ENCODE measurements at places on chromosomes 11 and 22.

DNA sequence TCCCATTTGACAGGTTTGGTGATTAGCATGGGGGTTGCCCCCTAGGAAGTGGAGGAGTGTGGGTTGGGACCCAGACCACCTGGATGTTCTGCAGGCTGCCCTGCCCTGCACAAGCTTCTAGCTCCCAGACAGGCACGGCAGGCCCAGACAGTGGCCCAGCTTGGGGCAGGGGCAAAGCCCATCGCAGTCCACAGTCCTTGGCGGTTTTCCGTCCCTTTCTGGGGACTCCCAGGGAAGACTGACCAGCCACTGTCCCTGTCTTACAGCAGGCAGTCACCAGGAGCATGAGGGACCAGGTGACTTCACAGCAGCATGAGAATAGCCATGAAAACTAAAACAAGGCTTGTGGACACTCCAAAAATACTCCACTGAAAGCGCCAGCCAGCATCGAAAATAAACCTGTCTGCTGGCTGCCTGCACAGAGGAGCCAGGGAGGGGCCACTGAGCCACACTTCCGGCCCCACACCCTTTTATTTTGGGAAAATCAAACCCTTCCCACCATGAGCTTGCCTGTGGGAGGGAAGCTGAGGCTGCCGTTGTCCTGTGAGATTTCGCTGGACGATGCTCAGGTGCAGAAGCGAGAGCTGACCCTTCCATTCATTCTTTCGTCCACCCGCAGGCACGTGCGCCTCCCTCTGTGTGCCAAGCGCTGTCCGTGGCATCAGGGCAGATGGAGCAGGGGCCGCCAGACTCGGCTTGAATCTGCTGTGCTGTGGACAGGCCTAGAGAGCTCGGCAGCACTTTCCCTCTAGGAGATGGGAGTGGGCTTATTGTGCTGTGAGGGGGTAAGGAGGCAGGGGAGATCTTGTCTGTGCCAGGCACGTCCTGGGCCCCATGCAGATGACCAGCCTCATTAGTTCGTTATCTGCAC lies 28.0 kb downstream of the FADD start:
- no peak for DNase-seq

DNA sequence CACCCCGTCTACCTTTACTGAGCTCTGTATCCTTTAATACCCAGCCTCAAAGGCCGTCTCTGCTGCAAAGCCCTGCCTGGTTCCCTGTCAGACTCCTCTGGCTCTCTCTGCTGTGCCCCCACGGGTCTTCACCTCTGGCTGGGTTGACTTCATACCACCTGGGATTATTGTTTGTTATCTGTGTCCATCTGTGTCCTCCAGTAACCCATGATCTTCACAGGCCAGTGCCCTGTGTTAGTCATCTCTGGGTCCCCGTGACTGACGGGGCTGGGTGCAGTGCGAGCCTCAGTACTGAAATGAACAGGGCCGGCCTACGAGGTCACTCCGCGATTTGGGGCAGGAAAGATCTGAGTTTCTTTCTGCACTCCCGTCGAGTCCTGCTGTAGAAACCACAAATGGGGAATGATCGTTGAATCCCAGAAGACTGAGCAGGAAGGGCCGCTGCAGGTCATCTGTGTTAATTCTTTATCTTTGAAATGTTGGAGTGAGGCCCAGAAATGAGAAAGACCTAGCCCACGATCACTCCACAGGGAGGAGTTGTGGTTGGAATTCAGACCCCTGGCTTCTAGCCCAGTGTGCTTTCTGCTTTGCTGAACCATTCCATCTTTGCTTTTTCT lies 12.3 kb upstream of the TUB start:
- no peak for DNase-seq

- DNase-seq: no peak
These were observed 80.4 kb downstream of the TRMU start for GRCh38 chr22:46415776-46416519.

DNA sequence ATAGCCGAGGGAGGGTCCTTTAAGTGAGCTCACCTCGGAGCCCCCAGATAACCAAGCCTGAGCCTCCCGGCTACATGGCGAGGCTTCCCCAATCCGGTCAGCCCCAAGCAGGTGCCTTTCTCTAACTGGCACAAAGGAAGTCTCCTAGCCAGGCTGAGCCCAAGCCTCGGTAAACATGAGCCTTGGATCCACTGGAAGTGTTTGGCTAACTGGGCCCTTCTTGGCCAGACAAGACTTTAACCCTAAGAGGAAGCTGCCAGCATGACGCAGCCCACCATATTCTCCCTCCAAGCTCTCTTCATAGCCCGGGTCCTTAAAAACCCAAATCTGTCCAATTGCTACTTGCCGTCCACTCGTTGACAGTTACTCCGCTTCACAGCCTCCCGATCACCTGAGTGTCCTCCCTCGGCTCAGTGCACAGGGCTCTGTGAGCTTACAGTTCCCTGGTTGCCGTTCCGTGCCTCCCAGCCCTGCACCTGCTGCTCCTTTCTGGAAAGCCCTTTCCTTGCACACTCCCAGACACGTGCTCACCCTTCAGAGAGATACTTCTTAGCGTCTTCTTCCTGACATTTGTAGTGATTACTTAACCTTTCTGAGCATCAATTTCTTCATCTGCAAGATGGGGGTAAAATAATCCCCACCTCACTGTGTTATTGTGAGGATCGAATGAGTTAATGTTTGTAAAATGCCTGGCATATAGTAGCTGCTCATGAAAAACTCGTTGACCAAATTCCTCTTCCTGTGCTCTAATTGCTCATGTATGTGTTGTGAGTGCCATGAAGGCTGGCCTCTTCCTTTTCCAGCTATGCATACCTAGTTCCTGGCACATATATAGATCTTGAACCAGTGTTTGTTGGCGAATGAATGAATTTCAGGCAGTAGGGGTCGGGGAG lies 25.6 kb downstream of the TXN2 start:
- no peak for DNase-seq

DNA sequence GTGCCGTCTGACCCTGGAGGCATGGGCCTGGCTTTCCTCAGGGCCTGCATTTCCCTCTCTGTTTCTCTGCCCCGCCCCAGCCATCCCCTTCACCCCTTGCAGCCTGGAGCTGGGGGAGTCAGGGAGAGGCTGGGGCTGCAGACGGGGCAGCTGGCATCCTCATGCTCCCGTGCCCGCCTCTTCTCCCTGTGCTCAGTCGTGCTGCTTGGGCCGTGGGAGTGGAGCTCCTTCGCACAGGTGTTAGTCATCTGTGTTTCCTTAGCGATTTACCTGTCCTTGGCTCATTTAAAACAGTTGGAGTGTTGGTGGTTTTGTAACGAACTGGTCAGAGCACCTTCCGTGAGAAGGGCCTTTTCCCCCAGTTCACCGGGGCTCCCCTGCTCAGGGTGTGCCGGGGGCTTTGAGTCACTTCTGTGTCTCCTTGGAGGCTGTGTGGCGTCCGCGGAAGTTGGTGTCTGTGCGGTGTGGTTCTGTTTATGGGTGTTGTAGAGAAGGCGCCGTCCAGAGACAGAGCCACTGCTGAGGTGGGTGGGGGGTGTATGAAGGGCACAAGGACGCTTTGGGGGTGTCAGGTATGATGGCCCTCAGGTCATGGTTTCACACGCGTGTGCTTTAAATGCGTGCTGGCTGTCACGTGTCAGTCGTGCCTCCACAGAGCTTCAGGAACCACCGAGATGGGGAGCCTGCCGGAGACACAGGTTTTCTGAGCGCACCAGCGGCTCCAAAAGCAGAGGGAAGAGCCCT lies 19.5 kb downstream of the BRSK2 start:
- DNase-seq: no peak

DNA sequence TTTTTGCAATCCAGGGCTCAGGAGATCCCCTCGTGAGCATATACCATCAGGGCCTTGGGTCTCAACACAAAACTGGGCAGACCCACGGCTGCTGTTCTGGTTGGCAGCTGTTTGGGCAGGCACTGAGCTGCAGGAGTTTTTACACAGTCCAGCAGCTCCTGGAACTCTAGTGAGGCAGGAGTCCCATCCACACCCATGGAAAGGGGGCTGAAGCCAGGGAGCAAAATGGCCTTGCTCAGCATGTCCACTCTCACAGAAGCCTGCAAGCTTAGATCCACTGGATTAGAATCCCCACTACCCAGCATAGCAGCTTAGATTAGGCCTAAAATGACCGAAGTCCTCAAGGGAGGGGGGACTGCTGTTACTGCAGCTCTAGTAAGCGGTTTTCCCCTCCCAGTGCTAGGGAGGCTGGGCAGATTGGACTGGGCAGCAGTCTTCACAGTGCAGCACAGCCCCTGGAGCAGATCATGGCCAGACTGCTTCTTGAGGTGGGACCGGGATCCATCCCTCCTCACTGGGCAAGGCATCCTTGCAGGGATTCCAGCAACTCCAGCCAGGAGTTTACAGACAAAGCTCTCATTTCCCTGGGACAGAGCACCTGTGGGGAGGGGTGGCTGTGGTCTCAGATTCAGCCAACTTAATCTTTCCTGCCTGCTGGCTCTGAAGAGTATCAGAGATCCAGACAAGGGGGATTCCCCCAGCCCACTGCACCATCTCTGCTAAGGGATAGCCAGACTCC lies 36.4 kb upstream of the CARD16 start:
- DNase-seq: no peak

GRCh38 chr22:50305393-50305922 lies 2.0 kb downstream of the PLXNB2 start:
- DNase-seq: no peak

GRCh38 chr11:104694259-104695064 lies 203.8 kb downstream of the CASP12 start:
- DNase-seq: no peak

Data from stimulated activated CD8-positive, alpha-beta memory T cell treated with anti-CD3 and anti-CD28 coated beads, Interleukin-7, amount 100 ng/mL, for 1 hour (primary cell).